Activated CD4-positive, alpha-beta T cell treated with anti-CD3 and anti-CD28 coated beads, Interleukin-2, amount 50 U/mL, for 16 hours (primary cell): ENCODE measurements at places on chromosomes 6 and 20.
A peak's percentile ranks its signal among the peaks of the same experiment; 100 is the strongest.

DNA sequence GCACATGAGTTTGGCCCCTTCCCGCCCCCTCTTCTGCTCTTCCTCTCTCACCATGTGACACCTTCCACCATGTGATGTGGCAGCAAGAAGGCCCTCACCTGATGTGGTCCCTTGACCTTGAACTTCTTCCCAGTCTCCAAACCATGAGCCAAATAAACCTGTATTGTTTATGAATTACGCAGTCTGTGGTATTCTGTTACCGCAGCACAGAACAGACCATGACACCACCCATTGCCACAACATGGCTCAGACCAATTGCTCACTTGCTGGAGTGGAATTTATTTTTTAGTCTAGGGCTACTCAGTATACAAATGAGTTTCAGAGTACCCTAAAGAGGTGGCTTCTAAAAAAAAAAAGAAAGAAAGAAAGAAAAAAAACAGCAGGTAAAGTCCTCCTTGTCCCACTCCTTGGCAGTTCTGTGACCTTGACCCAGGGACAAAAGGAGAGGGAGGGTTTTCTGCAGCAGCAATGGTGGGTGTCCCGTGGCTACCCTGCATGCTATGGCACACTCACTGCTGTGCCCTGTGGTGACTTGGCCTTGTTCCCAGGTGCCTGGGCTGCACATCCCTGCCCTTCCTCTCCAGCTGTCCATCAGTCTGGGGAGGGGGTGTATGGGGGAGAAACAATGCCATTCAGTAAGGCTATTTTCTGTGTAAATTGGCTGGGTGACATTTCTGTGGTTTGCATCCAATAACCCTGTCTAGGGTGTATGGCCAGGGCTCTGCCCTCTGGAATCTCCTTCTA, 5.4 kb upstream of the VSX1 start:
- DNase-seq: no peak

- DNase-seq: no peak
Measured at GRCh38 chr20:40953416-40953815, 75.2 kb upstream of the TOP1 start.

- DNase-seq: peak; percentile 74
Measured at GRCh38 chr20:2742934-2743559, 50.5 kb downstream of the EBF4 start.

DNA sequence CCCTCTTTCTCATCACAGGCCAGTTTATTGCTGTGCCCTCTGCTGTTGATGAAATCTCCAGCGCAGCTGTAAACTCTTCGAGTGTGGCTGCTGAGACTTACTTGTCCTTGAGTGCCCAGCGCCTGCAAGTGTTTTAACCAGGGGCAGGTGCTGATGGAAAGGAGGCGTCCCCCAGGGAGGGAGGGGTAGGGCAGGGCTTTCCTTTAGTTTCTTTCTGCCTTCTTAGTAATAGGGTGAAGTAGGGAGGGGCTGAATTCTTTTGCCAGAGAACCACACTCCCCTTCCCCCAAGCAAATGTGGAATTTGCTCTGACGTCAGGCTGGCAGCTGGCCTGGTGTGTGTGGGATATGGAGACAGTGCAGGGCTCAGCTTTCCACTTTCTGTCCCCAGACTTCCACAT, 61.2 kb downstream of the IGF2R start:
- DNase-seq: no peak

DNA sequence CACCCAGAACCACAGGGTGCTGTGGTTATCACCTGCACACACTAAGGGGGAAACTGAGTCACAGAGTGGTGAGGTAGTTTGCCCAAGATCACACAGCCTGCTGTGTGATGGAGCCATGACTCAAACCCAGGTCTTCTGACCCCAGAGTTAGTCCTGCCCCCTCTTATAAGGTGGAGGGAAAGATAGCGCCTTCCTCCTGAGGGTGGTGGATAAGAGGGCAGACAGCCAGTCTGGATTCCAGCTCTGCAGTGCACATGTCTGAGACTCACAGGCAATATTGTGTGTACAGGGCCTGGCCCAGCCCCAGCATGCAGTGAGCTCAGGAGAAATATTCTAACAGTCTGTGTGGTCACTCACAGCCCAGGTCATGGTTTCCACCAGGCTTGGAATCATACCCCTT, 393.7 kb downstream of the CDH4 start:
- DNase-seq: no peak

- DNase-seq: no peak
Measured at GRCh38 chr6:4397307-4397706, 261.9 kb upstream of the ECI2 start.

- DNase-seq: no peak
Measured at GRCh38 chr6:21634582-21634981, 41.0 kb downstream of the SOX4 start.

DNA sequence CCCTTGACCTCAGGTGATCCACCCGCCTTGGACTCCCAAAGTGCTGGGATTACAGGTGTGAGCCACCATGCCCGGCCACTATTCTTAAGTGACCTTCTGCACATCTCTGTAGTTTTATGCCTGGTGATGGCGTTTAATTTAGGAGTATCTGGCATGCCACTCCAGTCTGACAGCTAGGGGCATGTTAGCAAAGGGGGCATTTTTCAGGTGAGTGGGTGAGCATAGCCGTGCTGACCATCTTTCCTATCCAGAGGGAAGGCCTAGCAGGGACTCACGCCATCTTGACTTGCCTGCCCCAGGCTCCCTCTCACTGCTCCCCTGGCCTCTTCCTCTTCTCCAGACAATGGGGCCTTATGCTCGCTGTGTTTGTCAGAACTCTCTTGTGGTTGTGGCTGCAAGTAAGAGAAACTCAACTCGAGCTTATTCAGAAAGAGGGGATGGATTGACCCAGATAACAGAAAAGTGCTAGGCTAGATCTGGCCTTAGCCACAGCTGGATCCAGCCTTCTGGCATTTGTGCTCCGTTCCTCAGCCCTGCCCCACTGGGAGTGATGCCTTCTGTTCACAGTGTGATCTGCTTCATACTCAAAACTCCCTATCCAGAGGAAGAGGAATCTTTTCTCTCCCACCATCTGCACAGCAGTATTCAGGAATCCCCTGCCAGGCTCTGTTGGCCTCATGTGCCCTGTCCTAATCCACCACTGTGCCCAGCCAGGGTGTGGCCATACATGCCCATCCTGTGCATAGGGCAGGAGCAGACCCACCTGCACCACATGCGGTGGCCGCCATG, 174.5 kb upstream of the AKAP12 start:
- DNase-seq: no peak

DNA sequence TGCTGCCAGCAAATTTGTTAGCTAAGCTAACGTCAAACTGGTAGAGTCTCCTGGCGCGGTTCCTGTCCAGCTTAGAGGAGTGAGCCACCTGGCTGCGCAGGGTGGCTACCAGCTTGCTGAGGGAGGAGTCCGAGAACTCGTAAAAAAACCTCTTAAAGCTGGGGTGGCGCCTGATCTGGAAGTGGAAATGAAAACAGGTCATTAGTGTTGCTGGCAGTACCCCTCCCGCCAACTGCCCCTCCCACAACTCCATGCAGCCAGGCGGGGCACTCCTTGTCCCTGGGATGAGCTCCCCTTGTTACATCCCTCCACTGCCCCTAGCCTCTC, 17.3 kb downstream of the BNIP5 start:
- DNase-seq: no peak

GRCh38 chr6:168365422-168366165, 46.0 kb upstream of the DACT2 start:
- no peak for DNase-seq

- no peak for DNase-seq
Measured at GRCh38 chr6:136921936-136922684, at the start of gene SLC35D3. Gene SLC35D3, plus strand, starts transcription at chr6:136922301. Its CDS starts 128 bp downstream, at chr6:136922429.

GRCh38 chr6:125003070-125003469, 40.8 kb downstream of the RNF217 start:
- DNase-seq: no peak

GRCh38 chr6:43610431-43610830, 18.6 kb downstream of the GTPBP2 start:
- no peak for DNase-seq

GRCh38 chr20:35561671-35562070, 19.8 kb downstream of the ERGIC3 start:
- no peak for DNase-seq

DNA sequence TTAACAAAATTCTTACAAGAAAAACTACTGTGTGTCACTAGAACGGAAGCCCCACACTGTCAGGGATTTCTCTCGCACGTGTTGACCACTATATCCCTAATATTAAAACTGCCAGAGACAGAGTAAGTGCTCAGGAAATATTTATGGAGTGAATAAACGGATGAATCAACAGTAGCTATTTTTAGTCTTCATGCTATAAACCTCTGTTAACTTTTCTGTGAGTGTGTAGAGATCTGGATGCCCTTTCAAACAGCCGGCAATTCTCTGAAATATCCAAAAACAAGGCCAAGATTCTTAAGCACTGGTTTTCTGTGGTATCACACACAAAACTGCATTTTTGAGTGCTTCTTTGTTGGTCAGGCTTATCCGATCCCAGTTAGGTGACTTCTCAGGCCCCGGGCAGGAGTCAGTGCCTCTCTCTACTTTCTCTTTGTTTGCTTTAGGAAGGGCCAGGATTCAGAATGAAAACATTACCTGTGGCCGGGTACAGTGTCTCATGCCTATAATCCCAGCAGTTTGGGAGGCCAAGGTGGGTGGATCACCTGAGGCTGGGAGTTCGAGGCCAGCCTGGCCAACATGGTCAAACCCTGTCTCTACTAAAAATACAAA, 15.7 kb downstream of the ATP9A start:
- DNase-seq: no peak

DNA sequence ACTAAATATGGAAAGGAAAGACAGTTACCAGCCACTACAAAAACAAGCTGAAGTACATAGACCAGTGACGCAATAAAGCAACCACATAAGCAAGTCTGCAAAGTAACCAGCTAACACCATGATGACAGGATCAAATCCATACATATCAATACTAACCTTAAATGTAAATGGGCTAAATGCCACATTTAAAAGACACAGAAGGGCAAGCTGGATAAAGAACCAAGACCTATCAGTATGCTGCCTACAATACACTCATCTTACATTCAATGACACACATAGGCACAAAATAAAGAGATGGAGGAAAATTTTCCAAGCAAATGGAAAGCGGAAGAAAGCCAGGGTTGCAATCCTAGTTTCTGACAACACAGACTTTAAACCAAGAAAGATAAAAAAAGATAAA, 24.1 kb downstream of the HLA-C start:
- no peak for DNase-seq

DNA sequence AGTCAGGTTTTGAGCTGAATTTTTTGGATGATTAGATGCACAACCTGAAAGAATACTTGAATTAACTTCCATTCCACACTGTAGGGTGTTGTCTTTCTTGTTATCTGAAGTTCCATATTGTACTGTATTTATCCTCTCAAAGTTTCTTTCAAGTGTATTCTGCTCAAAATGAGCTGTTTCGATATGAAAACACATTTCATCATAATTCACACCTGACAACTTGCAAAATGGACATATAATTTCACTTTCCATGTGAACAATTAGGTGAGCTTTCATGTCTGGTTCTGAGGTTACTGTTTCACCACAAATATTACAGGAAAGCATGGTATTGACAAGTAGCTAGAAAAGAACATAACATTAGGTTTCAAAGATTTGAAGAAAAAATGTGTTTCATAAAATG, 1.7 kb downstream of the ZUP1 start:
- peak; percentile 76 for DNase-seq

- no peak for DNase-seq
Measured at GRCh38 chr20:1817577-1818211, 77.5 kb upstream of the SIRPA start.

DNA sequence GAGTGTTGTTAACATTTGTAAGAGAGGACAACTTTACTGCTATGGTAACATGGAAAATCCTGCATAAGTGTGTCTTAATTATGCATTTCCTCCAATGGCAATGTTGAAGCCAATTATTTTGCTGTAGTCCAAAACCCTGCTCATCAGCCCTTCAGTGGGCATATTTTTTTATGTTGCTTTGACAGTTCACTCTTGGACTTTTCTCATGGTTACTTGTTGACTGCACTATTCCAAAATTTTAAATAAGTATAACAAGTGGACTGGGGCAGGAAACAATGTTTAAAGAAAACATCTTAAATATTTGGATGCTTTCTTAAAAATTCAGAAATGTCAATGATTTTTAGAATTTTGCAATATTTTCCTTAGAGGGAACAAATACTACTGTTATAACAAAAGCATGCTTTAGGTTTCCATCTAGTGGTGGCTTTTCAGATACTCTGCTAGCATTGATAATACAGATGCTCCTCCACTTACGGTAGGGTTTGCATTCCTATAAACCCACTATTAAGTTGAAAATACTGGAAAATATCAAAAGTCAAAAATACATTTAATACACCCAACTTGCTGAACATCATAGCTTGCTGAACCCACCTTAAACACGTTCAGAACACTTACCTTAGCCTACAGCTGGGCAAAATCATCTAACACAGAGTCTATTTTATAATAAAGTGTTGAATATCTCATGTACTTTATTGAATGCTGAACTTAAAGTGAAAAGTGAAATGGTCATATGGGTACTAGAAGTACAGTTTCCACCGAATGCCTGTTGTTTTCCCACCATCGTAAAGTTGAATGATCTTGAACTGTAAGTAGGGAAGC, 86.4 kb downstream of the ADGRG6 start:
- DNase-seq: peak; percentile 13

DNA sequence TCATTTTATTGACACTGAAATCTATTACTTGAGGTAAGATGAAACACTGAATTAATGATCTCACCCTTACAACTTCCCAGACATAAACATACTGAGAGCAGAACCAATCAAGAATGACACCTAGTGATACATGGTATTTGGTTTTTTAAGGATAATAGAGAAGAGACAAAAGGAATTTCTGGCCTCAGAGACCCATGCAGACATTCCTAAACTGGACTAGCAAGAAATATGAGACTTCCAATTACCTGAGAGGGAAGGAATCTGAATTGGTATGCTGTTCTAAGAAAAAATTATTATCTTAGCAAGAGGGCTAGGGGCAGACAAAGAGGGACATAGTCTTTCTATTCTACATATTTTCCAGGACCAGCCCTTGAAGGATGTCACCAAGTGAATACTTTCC, 141.1 kb downstream of the BMP5 start:
- no peak for DNase-seq

- no peak for DNase-seq
Measured at GRCh38 chr6:20481281-20481680, 53.0 kb upstream of the CDKAL1 start.

GRCh38 chr6:160167604-160168399, 46.2 kb downstream of the SLC22A1 start:
- DNase-seq: no peak

- DNase-seq: no peak
Measured at GRCh38 chr20:654417-654750, 1.4 kb upstream of the SRXN1 start.

DNA sequence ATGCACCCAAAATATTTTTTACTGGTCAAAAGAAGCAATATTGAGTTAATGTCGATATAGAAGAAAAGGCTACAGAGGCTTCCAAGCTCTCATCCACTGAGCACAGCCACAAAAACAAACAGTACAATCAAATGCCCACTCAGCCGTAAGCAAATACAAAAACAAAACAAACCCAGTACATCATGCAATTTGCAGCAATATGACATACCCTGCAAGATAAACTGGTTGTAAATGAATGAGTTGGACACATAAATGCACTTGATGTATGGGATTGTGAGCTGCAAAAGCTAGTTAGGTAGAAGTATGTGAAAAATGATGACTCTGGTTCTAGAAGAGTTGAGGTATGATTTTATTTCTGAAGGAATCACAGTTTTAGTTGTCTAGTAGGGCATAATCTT, 83.9 kb downstream of the SESN1 start:
- DNase-seq: no peak

GRCh38 chr6:91868539-91869202, 1281.8 kb upstream of the MAP3K7 start:
- DNase-seq: no peak

- no peak for DNase-seq
Measured at GRCh38 chr6:142725024-142725770, 219.8 kb downstream of the HIVEP2 start.

- no peak for DNase-seq
Measured at GRCh38 chr6:128233531-128233930, 286.9 kb downstream of the PTPRK start.
